ENCODE measurements at places on chromosomes 11 and 22. TPM values are rescaled to one million over a fixed set of nuclear protein-coding genes. Genes with fewer than 3 reads are reported as not detected.

Gene PIWIL4
- 4.1 TPM for total RNA-seq

Gene C11orf16
- not detected for total RNA-seq

Gene GRM5
- not detected for total RNA-seq

Gene CFAP68
- total RNA-seq: 15.5 TPM

Gene OR5A1
- not detected for total RNA-seq

Gene C22orf31
- 0.15 TPM for total RNA-seq

Gene ELMOD1
- total RNA-seq: not detected

Gene F2
- not detected for total RNA-seq

Gene NCAM1
- total RNA-seq: 0.15 TPM

Gene CSRP3
- total RNA-seq: not detected

Gene ADAMTS8
- total RNA-seq: 8.9 TPM

Gene CARD10
- 2.0 TPM for total RNA-seq

Gene LARGE1
- total RNA-seq: 38.2 TPM

Gene OR2AG1
- not detected for total RNA-seq

Gene MFNG
- total RNA-seq: 1.5 TPM

Gene UPK3A
- total RNA-seq: not detected

Gene MAPK12
- total RNA-seq: 27.1 TPM

Gene LRRC10B
- not detected for total RNA-seq

Gene DBX1
- total RNA-seq: not detected

Gene LYVE1
- not detected for total RNA-seq

Gene CASP4
- total RNA-seq: 179 TPM

Gene OR51I1
- not detected for total RNA-seq

Gene DDX6
- 157 TPM for total RNA-seq

Gene TMEM151A
- total RNA-seq: 0.66 TPM

Gene B4GALNT4
- 4.7 TPM for total RNA-seq

Gene DDI1
- total RNA-seq: not detected

Gene TRIM29
- total RNA-seq: 0.17 TPM

Gene YAP1
- total RNA-seq: 268 TPM

Gene LSP1
- 19.0 TPM for total RNA-seq

Gene CACNA1I
- under 0.01 TPM for total RNA-seq

Gene POTEH
- total RNA-seq: not detected

Gene CAVIN3
- 301 TPM for total RNA-seq

Gene DGCR6
- 0.15 TPM for total RNA-seq

Gene HEPHL1
- not detected for total RNA-seq

Gene SPECC1L
- total RNA-seq: 37.9 TPM

Gene OLFML1
- 26.8 TPM for total RNA-seq

Gene IL18
- total RNA-seq: 0.87 TPM

Gene CYP2D6
- total RNA-seq: 0.33 TPM

Gene KCNJ5
- total RNA-seq: 0.17 TPM

Gene CCDC87
- total RNA-seq: 0.29 TPM
